Uterus (tissue), 4 donors: ENCODE measurements at places on chromosomes 7 and 10. TPM values are rescaled to one million over a fixed set of nuclear protein-coding genes. Genes with fewer than 3 reads are reported as not detected.
A peak's percentile ranks its signal among the peaks of the same experiment; 100 is the strongest.

- no peak overlapping the region for H3K27ac ChIP-seq
- no peaks in the 10 kb centered on the region for H3K4me1 ChIP-seq
- H3K4me3 ChIP-seq = no peak overlapping the region
- no peaks in the 10 kb centered on the region for H3K36me3 ChIP-seq
These were observed 697.6 kb upstream of the GALNT17 start for GRCh38 chr7:70434376-70434775.

- no peak overlapping the region for H3K4me3 ChIP-seq
- H3K36me3 ChIP-seq = no peaks in the 10 kb centered on the region
- no peaks in the 10 kb centered on the region for H3K27me3 ChIP-seq
- no peak for DNase-seq
- H3K27ac ChIP-seq = no peak overlapping the region
These were observed 36.1 kb downstream of the KCTD7 start for GRCh38 chr7:66664590-66665293.

- no peaks in the 10 kb centered on the region for H3K27me3 ChIP-seq
- H3K36me3 ChIP-seq = no peaks in the 10 kb centered on the region
- no peak for DNase-seq
- H3K4me3 ChIP-seq = no peak overlapping the region
- H3K27ac ChIP-seq = no peak overlapping the region
- no peaks in the 10 kb centered on the region for H3K4me1 ChIP-seq
These were observed 556.5 kb upstream of the LRRN3 start for GRCh38 chr7:110534241-110534931.

- no peaks in the 10 kb centered on the region for H3K36me3 ChIP-seq
- H3K27ac ChIP-seq = no peak overlapping the region
- H3K27me3 ChIP-seq = no peaks in the 10 kb centered on the region
- no peak overlapping the region for H3K4me3 ChIP-seq
These were observed 220.3 kb downstream of the STK31 start for GRCh38 chr7:23930312-23930711.

GRCh38 chr7:149297034-149297755 lies 35.2 kb downstream of the ZNF783 start:
- no peaks in the 10 kb centered on the region for H3K4me1 ChIP-seq
- no peaks in the 10 kb centered on the region for H3K27me3 ChIP-seq
- no peaks in the 10 kb centered on the region for H3K36me3 ChIP-seq
- no peak overlapping the region for H3K27ac ChIP-seq
- no peak overlapping the region for H3K4me3 ChIP-seq
- DNase-seq = no peak

DNA sequence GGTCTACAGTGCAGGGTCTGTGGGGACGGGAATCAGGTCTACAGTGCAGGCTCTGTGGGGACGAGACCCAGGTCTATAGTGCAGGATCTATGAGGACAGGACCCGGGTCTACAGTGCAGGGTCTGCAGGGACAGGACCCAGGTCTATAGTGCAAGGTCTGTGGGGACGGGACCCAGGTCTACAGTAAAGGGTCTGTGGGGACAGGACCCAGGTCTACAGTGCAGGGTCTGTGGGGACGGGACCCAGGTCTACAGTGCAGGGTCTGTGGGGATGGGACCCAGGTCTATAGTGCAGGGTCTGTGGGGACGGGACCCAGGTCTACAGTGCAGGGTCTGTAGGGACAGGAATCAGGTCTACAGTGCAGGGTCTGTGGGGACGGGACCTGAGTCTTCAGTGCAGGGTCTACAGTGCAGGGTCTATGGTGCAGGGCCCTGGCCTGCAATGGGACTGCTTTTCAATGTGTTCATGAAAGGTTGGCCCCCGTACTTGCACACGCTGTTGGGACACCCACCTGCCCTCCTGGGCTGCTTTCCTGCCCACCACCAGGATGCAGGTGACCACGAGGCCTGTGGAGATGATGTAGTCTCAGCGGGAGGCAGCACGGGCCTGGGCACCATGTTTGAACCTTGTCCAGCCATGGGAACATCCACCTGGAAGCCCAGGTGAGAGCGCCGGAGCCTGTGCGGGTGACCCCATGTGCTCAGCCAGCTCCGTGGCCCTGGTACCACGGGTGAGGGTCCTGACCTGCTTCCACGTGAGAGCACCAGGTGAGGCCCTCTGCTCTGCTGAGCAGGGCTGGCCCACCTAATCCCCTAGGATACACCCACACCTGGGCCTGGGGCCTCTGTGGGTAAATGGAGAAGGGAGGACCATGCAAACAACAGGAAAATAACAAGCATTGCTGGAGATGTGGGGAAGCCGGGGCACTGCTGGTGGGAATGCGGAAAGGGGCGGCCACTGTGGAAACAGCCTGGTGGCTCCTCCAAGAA lies 91.4 kb upstream of the DIP2C start:
- no peaks in the 10 kb centered on the region for H3K4me1 ChIP-seq
- no peak for DNase-seq
- H3K27me3 ChIP-seq = no peaks in the 10 kb centered on the region
- no peak overlapping the region for H3K27ac ChIP-seq
- no peaks in the 10 kb centered on the region for H3K36me3 ChIP-seq

- DNase-seq = no peak
- no peaks in the 10 kb centered on the region for H3K4me1 ChIP-seq
These were observed 58.8 kb downstream of the PARP12 start for GRCh38 chr7:140003913-140004382.

DNA sequence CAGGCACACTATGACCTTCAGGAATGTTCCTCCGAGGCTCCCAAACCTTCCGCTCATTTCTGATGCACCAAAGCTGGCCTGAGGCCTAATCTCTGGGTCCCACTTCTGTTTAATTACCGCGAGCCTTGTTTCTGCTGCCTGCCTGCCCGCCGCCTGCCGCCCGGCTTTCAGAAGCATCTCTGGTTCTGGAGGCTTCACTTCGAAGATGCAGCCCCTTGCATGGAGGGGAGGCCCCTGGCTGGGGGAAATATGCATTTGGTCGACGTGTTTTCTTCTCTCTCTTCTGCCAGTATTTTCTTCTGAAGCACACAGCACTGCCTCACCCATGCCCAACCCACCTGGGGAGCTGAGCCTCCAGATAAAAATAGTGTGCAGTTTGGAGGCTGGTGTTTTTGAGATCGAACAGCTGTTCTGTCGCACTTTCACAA lies 166.9 kb downstream of the PAXIP1 start:
- DNase-seq = no peak
- no peaks in the 10 kb centered on the region for H3K4me1 ChIP-seq
- H3K27ac ChIP-seq = no peak overlapping the region

GRCh38 chr10:26844396-26844975 lies 16.3 kb downstream of the ABI1 start:
- DNase-seq = no peak
- H3K4me3 ChIP-seq = no peak overlapping the region
- H3K4me1 ChIP-seq = no peaks in the 10 kb centered on the region
- H3K27me3 ChIP-seq = no peaks in the 10 kb centered on the region
- H3K27ac ChIP-seq = no peak overlapping the region

DNA sequence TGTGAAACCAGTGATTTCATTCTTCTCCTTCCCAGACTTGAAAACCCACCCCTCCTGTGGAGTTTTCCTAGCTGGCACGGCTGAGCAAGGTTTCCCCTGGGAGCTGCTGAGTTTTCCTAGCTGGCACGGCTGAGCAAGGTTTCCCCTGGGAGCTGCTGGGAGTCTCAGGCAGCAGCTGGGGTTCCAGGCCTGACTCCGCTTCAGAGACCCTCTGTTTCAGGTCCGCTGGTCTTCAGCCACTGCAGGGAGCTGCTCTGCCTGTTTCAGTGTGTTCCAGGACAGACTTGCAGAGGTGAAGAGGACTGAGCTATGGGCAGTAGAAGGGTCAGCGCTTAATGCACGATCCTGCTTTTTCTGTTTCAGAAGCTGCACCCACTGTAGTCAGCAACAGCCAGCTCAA lies 104.9 kb downstream of the XRCC2 start:
- H3K4me3 ChIP-seq = no peak overlapping the region
- H3K4me1 ChIP-seq = no peaks in the 10 kb centered on the region
- H3K36me3 ChIP-seq = no peaks in the 10 kb centered on the region
- H3K27me3 ChIP-seq = no peaks in the 10 kb centered on the region
- H3K27ac ChIP-seq = no peak overlapping the region

DNA sequence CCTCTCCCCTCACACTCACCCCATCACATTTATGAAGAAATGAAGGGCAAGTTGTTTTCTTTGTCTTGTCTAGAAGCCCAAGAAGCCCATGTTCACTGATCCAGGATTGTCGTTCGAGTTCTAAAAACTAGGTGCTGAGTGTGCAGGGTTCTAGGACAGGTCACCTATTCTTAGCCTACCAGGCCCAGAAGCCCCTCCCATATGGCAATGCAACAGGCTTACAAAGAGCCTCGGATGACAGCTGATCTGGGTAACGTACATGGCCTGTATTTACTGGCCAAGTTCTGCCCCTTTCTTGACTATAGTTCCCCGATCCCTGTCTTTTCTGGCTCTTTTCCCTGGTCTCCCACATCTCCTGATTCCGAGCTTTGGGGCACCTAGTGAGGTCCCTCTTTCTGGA lies 160.9 kb downstream of the FZD1 start:
- H3K27ac ChIP-seq = no peak overlapping the region
- H3K36me3 ChIP-seq = no peaks in the 10 kb centered on the region
- no peak for DNase-seq
- no peak overlapping the region for H3K4me3 ChIP-seq
- no peaks in the 10 kb centered on the region for H3K27me3 ChIP-seq
- H3K4me1 ChIP-seq = no peaks in the 10 kb centered on the region

DNA sequence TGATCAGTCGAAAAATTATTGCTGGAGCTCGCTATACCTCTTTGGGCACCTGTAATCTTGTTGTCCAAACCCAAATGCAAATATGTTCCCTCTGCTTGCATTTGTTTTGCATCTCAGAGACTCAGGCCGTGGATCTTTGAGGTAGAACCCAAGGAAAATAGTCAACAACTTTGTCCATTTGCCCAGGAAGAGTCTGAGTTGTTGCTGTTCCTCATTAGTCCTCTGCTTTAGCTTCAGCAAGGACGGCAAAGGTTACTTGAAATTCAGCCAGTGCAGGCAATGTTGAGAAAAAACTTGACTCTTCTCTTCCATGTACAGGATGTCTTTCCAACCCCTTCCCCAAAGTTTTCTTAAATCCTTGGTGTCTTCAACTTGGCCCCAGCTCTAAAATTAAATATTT lies 45.8 kb downstream of the PDK4 start:
- no peaks in the 10 kb centered on the region for H3K36me3 ChIP-seq
- peak overlapping the region; percentile 91 for H3K27ac ChIP-seq
- peak; percentile 19 for DNase-seq
- peaks cover 18% of the 10 kb centered on the region for H3K4me1 ChIP-seq
- peak overlapping the region; percentile 8 for H3K4me3 ChIP-seq

Gene TLL2
- not detected for total RNA-seq

Gene CYP3A5
- total RNA-seq = 4.4 TPM

Gene SORBS1
- 397 TPM for total RNA-seq
